Naive thymus-derived CD4-positive, alpha-beta T cell (primary cell): ENCODE measurements at places on chromosomes 13 and 19. TPM values are rescaled to one million over a fixed set of nuclear protein-coding genes. Genes with fewer than 3 reads are reported as not detected.

DNA sequence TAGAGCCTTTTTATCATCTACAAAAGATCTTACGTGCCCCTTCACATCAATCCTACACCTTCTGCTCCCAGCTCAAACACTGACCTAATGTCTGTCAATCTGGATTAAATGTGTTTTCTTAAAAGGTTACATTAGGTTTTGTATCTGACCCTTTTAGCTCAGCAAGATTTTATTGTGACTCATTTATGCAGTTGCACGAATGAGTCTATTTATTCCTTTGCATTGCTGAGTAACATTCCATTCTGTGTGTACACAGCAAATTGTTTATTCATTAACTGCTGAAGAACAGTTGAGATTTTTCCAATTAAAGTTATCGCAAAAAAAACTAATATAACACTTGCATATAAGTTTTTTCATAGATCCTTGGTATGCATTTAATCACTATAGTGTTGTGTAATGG is 253.9 kb upstream of the GPC6 start:
- DNase-seq: no peak

DNA sequence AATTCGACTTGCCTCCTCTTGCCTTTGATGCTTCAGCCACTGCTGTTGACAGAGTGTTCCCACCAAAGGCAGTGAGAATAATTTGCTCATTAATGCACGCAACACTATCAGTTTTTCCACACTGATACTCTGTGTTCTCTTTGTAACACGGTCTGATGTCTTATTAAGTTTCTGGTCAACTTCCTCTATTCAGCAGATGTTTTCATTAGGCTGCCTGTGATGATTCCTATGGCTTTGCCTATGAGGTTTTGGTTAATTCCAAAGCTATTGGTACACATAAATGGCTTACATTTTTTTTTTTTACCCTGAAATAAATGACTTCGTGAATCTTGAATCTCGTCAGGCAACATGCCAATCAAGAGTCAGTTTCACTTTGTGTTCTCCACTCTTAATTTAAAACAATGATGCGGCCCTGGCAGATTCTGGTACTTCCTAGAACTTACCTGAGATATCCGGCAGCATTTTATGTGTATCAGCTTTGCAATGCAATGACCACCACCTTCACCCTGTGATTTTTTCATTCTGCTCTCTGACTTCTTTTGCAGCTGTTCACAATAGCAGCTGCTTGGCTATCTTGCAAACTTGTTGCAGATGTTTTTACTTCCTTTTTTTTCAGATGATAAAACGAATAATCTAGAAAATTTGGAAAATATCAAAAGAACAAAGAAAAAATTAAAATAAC is 27.5 kb upstream of the KL start:
- DNase-seq: no peak

ATP8B3 gene
- 10.7 and 15.3 TPM in 2 replicates for total RNA-seq

DNA sequence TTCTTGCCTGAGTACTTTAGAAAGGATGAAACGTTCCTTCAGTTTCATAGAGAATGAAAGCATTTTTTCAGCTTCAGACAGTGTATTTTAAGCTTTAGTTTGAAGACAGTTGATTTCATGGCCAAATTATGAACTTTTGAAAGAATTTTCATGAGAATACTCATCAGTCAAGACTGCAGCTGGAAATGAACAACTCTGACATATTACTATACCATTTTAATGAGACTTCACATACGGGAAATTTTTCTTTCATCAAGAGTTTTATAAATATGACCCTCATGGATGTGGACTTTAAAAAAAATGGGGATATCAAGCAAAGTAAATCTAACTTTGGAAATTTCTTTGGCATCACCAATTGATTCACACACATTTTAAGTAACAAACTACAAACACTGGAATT is 6.4 kb downstream of the LATS2 start:
- DNase-seq: no peak

DMKN gene
- total RNA-seq: not detected

- DNase-seq: no peak
Observed at GRCh38 chr19:1935484-1936208, 5.3 kb upstream of the CSNK1G2 start.

- DNase-seq: no peak
Observed at GRCh38 chr13:50131920-50132903, 117.0 kb downstream of the KCNRG start.

DNA sequence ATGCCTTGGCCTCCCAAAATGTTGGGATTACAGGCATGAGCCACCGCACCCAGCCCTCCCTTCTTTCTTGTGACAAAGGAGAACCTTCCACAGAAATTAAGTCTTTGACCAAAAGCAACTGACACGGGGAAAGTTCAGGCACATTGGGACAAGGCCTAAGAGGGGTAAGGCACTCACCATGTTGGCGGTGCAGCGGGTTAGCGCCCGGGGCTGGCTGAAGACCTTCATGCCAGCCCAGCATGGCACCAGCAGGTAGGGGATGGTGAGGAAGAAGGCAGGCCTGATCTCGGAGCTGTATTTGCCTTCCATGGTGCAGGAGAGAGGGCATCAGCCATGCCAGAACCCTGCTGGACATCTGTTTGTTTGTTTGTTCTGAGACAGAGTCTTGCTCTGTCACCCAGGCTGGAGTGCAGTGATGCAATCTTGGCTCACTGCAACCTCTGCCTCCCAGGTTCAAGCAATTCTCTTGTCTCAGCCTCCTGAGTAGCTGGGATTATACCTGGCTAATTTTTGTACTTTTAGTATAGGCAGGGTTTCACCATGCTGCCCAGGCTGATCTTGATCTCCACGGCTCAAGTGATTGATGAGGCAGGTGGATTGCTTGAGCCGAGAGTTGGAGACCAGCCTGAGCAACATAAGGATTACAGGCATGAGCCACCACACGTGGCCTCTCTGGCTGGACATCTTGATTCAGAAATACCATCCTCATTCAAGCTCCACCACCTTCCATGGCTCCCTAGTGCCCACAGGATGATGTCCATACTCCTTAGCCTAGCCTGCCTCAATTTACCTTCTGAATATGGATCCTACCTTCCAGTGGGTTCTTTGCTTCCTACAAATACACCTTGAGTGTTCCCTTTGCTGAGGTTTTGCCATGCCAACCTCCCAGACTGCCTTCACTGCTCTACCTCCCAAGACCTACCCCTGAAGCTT is 4.4 kb downstream of the TM6SF2 start:
- no peak for DNase-seq

LGALS14 gene
- 0.41 TPM in 1 of 2 replicates, not detected in the other for total RNA-seq

DNA sequence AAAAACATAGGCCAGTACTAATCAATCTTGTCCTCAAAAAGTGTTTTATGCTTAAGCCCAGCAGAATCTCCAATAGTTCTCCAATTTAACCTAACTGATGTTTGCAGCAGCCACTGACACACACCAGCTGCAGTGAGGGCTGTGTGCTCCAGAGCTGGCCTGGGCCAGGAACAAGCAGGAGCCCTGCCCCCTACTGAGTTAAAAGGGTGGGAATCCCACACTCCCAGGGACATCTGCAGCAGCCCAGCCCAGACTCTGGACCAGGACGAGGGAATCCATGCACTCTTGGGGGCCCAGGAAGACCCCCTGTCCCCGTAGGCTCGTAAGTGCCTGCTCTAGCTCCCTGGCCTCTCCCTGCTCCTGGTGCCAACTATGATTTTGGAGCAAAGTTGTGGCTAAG is 91.5 kb upstream of the ATXN8OS start:
- DNase-seq: no peak

DNA sequence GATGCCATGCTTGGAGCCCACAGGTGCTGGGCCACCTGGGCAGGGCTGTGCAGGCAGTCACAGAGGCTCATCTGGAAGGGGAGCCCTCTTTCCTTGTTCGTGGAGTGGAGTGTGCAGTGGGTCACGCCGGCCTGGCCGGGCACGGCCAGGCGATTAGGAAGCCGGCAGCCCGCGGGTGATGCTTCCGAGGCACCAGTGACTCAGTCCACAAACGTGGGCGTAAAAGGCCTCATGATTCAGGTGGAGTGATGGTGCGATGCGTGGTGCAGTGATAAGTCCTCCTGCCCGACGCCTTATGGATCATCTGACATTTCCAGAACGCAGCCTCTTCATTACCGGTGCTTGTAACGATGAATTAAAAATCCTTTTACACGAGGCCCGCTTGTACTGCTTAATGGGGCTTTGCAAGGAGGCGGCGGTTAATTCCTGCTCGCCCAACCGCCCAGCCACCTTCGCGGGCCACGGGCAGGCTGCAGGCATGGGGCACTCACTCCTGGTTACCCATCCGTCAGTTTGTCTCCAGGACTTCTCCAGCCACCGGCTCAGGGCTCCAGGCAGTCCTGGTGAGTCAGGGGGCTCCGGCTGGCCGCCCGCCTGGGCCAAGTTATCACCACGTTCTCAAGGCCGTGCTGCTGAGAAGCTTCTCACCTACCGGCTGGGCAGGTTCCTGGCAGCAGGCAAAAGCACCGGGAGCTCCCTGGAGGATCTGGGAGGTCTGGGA is 172.4 kb downstream of the KDM4B start:
- no peak for DNase-seq

GAPDHS gene
- not detected for total RNA-seq

GRCh38 chr19:49020931-49021895 is 2.9 kb downstream of the CGB3 start:
- DNase-seq: no peak

- DNase-seq: no peak
Observed at GRCh38 chr13:114089751-114090400, 42.5 kb downstream of the RASA3 start.

ZNF69 gene
- total RNA-seq: 11.6 TPM

PSG4 gene
- total RNA-seq: 0.66 TPM

KL gene
- total RNA-seq: 0.22 TPM

GRCh38 chr13:39144941-39145533 is 106.8 kb downstream of the NHLRC3 start:
- DNase-seq: no peak

DNA sequence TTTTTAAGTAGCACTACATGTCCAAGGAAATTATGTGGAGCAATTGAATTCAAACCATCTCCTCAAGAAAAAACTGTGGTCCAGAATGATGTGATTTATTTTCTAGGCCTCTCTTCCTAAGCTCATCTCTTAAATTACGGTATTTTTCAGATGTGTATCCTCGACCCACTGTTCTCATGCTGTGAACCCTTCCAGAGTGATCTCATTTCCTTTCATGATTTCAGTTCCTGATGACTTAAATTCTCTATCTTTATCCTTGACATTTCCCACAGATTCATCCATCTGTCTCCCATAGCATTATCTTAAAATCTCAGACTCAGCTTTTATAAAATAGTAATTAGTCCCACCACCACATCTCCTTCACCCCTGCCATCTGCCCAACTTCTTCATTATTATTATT is 117.6 kb upstream of the SPRY2 start:
- DNase-seq: no peak

GRCh38 chr13:108126056-108126455 is 89.3 kb downstream of the LIG4 start:
- DNase-seq: no peak

DNA sequence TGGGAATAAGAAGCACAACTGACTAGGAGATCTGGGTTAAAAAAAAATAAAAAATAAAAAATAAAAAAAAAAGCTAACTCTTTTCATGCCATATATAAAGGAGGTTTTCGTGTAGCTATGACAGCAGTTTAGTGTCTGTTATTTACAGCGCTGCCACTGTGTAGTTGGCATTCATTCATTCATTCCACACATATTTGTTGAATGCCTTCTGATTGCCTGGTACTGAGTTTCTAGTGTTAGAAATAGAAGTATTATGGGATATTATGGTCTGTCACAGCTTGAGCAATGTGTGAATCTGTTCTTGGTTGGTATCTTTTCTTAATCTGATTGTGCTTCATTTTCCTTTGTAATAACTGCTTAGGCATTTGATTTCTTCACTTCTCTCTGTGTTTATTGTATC is 237.4 kb downstream of the NBEA start:
- no peak for DNase-seq

FAM216B gene
- not detected in 2 replicates for total RNA-seq

- no peak for DNase-seq
Observed at GRCh38 chr19:5839065-5840017, at the start of gene FUT6. TSS of gene FUT6 (minus strand) at chr19:5839702. CDS start at chr19:5832567, 7,135 bp downstream.

DNA sequence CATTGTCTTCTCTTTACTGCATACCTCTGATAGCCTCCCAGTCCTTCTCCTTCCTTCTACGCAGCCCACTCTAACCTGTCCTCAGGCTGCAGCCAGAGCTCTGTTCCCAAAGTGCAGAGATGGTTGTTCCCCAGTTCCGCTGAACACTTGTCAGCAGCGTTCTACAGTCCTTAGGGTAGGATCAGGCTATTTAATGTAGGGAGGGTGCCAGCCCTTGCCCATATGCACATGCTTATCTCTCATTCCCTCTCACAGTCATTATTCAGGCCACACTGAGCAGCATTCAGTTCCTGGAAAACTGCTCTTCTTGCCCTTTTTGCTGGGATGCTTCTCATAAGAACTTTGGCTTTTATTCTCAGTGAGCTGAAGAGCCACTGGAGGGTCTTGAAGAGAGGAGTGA is 180.7 kb downstream of the MTUS2 start:
- no peak for DNase-seq

DNA sequence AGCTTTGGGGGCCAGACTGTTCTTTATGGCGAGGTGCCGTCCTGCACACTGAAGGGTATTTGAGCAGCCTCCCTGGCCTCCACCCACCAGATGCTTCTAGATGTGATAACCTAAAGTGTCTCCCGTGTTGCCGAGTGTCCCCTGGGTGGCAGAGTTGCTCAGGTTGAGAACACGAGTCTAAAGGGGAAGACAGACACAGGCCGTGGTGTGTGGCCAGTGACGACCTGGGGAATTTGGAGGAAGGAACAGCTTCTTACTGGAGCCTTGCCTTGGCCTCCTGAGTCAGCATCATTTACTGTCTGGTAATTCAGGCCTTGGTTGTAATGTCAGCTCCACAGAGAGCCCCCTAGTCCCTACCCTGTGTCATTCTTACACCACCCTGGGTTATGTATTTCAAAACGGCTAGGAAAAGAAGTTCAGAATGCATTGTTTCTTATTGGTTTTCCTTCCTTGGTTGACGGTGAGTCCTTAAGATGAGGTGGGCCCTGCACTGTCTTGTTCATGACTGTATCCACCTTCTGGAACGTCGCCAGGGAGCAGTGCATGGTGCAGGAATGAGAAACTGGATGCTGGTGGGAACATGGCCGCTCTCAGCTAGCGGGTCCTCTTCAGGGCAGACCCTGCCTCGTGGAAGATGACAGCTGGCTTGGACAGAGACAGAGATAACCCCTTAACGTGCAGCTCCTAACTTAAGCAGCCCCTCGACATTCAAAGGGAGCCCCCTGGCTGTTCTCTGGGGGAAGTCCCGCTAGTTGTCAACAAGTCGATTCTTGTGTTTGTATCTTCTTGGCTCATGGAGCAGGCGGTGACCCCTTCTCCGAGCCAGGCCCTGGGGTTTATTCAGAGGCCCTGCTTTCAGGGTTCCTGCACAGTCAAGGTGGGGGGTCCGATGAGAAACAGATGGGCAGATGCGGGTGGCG is 7.2 kb downstream of the SIN3B start:
- no peak for DNase-seq

DNA sequence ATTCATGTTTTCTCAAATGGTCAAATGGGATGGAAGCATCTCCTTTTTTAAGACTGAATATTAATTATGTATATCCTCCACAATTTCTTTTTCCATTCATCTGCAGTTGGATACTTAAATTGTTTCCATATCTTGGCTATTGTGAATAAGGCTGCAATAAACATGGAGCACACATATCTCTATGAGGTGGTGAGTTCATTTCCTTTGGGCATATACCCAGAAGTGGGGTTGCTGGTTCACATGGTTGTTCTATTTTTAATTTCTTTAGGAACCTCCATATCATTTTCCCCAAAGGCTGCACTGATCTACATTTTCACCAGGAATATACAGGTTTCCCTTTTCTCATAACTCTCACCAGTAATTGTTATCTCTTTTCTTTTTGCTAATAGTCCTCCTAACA is 566.3 kb downstream of the KCTD12 start:
- DNase-seq: no peak

DZIP1 gene
- not detected for total RNA-seq
